Left kidney (tissue), 8 donors: ENCODE measurements at places on chromosomes 3 and 15.
A peak's percentile ranks its signal among the peaks of the same experiment; 100 is the strongest.

DNA sequence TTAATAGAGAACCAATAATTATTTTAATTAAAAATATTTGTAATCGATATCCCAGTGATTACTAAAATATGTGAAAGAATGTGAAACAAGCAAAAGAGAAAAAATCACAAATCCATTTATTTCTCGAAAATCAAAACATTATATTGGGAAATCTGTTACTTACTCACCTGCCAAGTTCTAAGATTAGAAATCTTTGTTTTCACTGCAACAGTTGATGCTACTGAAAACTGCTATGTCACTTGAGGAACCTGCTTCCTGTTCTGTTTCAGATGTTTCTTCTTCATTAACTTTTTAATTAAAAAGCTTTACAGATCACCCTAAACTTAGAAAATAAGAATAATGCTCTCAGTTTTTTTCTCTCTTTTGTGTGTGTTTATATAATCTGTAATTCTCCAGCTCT is 13.7 kb upstream of the DPH6 start:
- no peak for DNase-seq

DNA sequence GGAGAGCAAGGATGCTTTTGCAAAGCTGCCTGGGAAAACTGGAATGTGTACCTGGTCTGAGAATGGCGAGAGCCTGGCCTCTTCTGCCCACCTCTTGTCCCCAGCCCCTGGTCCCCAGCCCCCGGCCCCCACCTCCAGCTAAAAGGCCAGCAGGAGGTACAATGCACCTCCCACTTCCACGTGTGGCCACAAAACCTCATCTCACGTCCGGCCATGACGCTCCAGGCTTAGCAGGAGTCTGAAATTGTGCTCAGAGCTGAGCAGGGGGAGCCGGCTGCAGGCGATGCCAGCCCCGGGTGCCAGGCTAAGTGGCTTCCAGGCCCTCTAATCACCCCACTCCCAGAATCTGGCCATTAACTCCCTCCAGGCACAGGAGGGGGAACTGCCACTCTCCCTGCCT is 83.1 kb upstream of the PRR20G start:
- no peak for DNase-seq

DNA sequence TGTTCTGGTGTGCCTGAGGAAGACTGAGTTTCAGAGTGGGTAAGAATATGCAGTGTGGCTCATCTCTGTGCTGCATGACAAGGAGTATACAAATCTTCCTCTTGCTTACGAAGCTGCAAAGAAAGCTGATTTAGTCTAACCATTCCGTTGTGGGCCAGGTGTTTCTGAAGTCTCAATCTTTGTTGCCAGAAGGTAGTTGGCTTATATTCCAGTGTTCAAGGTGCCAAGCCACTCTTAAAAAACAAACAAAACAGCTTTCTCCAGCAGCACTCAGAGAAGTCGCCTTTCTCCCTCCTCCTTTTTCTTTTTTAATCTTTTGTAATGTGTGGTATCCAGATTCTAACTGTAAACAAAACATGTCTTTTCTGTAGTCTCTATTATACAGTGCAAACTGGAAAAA is 872.4 kb downstream of the NAALADL2 start:
- no peak for DNase-seq

- DNase-seq: no peak
Observed at GRCh38 chr3:186166036-186166435, 57.1 kb upstream of the ETV5 start.

DNA sequence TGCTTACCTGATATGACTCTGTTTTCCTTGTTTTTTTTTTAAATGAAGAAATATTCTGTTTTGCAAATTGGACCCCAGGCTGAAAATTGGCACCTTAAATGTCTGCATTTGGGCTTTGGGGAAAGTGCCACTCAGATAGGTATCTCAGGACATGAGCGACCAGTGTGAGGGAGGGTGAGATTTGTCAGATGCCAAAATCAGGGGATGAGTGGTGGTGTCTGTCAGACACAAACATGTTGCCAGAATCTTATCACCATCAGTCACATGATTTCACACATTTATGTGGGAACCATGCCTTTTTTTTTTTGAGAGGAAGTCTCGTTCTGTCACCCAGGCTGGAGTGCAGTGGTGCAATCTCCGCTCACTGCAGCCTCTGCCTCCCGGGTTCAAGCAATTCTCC is 75.6 kb upstream of the OSBPL11 start:
- no peak for DNase-seq

DNA sequence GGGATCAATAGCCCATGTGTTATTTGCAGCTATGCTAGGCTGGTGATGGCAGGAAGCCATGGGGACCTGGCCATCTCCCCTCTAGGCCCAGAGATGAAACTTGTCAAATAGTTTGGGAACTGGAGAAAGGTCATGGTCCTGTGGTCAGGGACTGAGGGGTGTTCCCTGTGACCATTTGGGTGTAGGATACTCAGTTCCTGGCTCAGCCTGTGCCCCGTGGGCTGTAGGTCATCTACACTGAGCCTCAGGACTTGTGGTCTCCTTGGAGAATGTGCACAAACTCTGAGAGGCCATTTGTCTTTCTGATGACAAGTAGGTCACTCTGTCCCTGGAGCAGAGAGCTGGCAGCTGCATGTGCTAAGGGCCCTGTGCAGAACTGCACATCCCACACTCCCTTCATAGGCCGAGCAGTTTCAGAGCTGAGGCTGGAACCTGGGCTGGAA is 17.5 kb downstream of the GASK1A start:
- DNase-seq: no peak

GRCh38 chr3:8712045-8712907 is 21.3 kb upstream of the CAV3 start:
- DNase-seq: no peak

- no peak for DNase-seq
Observed at GRCh38 chr3:52521881-52522650, 11.6 kb downstream of the NT5DC2 start.

DNA sequence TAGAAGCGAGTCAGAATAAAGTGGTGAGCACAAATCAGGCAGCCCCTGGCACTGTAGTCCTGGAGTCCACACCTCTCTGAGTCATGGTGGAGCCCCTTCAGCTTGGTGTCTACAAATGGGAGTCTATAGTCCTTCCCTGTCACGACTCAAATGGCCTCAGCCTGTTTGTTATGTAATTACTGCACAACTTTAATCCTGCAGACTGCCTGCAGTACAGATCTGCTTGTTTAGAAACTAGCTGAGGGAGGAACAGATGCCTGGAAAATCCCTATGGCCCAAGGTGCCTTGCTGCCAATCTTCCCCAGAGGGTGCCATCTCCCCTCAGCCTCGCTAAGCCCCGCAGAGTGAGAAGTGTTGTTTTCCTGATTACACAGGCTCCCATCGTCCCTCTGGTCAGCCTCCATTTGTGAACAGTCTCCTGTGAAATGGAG is 3.9 kb upstream of the CXCR6 start:
- DNase-seq: no peak

- no peak for DNase-seq
Observed at GRCh38 chr15:85632014-85632413, 162.7 kb downstream of the KLHL25 start.

GRCh38 chr15:25727867-25728600 is 135.1 kb downstream of the ATP10A start:
- DNase-seq: no peak

GRCh38 chr3:165653130-165653778 is 184.0 kb downstream of the BCHE start:
- DNase-seq: no peak

DNA sequence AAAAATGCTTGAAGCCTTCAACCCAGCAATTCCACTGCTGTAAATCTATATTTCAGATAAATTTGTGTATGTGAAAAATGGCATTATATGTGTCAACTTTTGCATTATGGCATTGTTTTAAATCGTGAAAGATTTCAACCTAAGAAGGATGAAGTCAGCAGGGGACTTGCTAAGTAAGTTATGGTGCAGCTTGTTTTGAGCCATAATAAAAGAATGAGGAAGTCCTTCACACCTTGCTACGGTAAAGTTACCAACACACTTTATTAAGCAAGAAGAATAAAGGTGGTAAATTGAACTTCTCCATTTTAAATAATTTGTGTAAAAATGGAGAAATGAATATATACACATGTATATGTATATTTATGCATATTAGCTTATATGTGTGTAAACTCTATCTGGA is 371.4 kb downstream of the ROBO2 start:
- DNase-seq: no peak

GRCh38 chr3:186094696-186095425 is 14.0 kb downstream of the ETV5 start:
- no peak for DNase-seq

DNA sequence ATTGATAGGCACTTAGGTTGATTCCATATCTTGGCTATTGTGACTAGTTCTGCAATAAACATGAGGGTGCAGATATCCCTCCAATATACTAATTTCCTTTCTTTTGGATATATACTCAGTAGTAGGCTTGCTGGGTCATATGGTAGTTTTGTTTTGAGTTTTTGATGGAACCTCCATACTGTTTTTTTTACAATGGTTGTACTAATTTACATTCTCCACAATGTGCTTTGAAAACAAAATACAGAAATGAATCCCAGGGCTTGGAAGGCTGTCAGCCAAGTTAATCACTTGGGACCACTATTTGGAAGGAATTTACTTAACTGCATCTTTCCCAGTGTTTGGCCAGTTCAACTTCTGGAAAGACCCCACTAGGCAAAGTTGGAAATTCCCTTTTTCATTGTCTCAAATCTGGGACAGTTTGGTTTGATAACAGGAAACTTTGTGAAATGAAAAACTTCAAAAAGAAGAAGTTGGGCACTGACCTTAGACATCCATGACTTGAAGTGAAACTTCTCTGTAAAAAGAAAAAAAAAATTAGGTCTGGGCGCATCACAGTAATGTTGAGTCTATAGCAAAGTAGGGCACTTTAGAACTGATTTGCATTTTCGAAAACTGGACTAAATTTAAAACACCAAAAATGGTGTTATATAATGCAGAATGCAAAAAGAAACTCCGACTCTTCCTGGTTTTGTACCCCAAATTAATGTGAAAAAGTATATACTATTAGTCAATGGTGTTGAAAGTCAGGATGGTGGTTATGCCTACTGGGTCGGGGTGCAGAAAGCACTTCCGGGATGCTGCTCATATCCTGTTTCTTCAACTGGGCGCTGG is 6.0 kb downstream of the CTSH start:
- no peak for DNase-seq

DNA sequence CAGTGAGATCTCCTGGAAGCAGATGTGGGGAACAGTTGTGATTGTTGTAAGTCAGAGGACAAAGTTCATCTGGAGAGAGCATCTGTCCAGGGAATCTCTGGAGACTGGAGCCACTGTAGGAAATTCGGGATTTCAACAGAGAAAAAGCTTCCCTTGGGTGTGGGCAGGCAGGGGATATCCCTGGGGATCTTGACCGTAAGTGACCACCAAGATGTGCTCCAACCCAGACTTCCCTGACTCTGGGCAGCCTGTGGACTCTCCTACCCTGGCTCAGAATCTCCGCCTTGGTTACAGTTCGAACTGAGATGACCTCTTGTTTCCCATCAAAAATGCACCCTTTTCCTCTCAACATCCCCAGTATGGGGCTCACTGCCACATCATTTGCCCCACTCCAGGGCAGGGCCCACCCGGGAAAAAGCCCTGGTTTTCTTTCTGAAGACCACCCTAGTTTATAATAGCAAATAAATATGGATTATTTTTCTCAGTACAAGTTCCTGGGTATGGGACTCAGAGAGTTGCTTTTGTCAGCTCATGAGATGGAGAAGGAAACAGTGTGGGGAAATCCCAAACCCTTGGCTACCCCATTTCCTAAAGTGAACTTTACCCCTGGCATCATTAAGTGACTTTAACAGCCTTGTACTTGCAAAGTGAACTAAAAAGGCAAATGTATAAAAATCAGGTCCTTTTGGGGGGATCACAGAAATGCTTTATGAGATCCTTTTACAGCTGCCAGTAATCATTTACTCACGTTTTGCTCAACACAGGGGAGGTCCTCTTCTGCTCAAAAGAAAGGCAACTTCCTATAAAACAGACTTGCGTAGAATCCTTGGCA is 89.9 kb downstream of the CCNL1 start:
- no peak for DNase-seq

- no peak for DNase-seq
Observed at GRCh38 chr3:190117981-190118380, 2.7 kb downstream of the P3H2 start.

GRCh38 chr3:57757642-57758297 is 1.7 kb downstream of the SLMAP start:
- peak; percentile 29 for DNase-seq

DNA sequence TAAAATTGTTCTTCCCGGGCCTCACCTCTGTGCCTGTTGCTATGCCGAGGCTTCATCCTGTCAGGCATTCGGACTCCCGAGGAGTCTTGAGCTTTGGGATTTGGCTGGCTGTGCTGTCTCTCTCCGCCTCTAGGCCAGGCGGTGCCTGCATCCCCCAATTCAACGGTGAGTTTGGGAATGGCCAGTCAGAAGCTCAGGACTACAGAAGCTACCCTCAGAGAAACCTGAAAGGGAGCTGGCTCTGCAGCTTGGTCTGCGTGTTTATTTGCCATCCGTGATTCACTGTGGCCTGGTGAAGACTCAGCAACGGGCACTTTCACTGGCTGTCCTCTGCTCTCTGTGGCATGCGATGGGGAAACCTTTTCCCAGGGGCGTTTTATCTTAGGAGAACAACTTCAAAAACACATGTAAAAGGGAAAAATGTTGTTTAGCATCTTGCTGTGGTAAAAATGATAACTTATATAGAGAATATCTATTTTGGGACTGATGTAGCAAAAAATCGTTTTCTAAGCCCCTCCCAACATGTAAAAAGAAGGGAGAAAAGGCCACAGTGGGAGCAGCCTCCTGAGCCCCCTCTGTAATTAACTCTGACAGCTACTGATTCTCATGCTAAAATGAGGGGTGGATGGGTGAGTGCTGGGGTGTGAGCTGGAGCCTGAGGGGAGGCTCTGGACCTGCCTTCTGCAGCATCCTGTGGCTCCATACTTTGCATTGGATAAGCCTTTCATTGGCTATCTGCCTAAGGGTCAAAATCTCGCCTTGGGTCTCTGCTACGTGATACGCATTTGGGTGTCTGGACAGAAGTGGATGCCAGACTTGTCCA is 103.4 kb upstream of the KLHL25 start:
- no peak for DNase-seq

DNA sequence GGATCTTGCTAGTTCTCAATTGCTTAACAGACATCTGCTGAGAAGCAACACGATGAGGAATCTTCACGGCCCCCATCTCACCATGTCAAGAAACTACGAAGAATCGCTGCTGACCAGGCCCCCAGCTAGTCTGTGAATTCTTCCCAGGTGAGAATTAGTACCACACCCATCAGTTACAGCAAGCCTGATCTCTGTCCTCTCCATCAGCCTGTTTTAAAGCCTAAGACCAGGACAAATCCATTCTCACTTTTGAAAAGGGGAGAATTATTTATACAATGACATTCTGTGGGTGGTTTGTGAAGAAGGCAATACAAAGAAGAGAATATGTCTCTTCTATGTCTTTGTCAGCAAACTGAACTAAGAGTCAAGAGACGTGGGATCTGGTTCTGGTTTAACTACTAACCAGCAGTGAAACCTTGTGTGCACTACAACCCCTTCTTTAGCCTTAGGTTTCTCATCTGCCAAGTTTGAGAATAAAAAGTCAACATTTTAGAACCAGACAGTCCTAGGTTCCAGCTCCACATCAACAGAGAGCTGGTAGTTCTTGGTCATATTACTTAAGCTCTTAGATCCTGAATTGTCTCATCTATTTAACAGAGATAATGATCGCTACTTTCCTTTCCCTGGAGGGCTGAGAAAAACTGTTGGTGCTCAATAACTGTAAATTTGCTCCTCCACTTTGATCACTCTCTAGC is 160.4 kb upstream of the RORA start:
- no peak for DNase-seq
